Stimulated activated naive B cell treated with anti-CD40 and anti-IgM and Interleukin-4, amounts not matched to agents 10 μg/mL and 1 μg/mL and 100 μg/mL, for 72 hours (primary cell): ENCODE measurements at places on chromosomes 4 and X.
A peak's percentile ranks its signal among the peaks of the same experiment; 100 is the strongest.

GRCh38 chr4:117334451-117335188 lies 249.2 kb upstream of the TRAM1L1 start:
- DNase-seq: no peak

DNA sequence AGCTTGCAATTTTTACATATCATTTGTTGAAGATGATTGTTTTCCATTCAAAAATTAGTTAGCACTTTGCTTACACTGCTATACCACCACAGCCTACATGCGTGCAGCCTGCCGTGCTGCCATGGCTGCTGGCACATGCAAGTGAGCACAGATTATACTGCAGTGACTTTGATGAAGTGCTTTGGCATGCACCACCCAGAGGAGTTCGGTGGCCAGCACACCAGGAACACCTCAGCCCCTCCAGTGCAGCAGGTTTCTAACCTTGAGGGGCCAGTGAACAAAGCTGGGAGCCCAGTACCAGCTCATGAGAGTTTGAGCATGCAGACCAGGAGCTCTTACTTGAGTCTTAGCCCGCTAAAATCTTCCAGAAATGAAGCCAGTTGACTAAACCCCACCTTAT lies 431.5 kb downstream of the DACH2 start:
- DNase-seq: no peak

- no peak for DNase-seq
Measured at GRCh38 chr4:9904976-9905587, 116.2 kb downstream of the SLC2A9 start.

- DNase-seq: no peak
Measured at GRCh38 chr4:181261279-181261678, 981.9 kb upstream of the TENM3 start.

DNA sequence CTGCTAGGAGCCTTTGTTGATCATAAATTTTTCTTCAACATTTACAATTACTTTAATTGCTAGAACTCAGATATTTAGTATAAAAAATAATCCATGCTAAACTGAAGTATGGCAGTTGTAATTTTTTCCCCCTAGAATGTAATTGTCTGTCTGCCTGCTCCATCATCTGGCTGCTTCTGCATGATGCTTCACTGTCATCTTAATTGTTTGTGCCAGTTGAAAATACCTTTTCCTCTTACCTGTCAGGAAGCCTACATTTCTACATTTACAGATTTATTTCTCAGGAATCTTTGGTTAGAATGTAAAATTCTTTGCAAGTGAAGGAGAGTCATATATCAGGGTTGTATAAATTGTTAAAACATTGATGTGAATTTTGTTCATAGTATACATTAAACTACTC lies 348.6 kb downstream of the GRXCR1 start:
- DNase-seq: no peak

GRCh38 chr4:71584585-71584984 lies 199.3 kb downstream of the GC start:
- DNase-seq: no peak

DNA sequence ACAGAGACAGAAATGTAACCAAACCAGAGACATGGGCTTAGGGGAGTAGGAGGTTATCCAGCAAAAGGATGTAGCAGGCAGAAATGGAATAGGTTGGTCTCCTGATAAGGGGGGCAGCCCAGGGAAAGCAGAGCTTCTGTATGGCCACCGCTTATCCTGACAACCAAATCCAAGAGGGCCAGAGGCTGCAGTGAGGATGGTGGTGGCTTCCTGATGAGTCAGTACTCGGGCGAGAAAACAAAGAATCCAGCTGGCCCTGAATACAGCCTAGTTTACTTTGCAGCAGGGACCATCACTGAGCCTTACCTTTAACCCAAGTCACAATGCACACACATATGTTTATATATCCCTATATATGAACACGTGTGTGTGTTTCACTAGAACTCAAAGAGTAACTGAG lies 129.7 kb upstream of the FTHL17 start:
- DNase-seq: no peak

- DNase-seq: no peak
Measured at GRCh38 chr4:51845711-51846110, 2.8 kb downstream of the DCUN1D4 start.

DNA sequence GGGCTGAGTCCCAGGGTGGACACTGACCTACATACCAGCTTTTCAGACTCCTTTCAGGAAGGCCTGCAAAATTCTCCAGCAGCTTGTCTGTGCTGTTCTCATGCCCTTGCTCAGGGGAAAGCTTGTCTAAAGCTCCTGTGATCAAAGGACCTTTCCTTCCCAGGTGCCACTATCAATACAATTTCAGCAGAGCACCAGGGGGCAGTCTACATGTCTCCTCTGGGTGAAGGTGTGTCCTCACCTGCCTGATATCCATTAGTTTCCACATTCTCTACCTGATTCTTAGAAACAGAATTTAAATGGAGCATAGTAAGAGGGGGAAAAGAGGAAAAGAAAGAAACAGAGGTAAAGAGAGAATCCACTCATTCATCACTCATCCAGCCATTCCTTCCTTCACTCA lies 114.2 kb downstream of the PPARGC1A start:
- DNase-seq: no peak

GRCh38 chr4:19193274-19193981 lies 1058.3 kb upstream of the SLIT2 start:
- no peak for DNase-seq

GRCh38 chr4:52868133-52868532 lies 6.0 kb downstream of the RASL11B start:
- DNase-seq: no peak

- peak; percentile 44 for DNase-seq
Measured at GRCh38 chr4:87093443-87094123, 126.8 kb downstream of the KLHL8 start.

DNA sequence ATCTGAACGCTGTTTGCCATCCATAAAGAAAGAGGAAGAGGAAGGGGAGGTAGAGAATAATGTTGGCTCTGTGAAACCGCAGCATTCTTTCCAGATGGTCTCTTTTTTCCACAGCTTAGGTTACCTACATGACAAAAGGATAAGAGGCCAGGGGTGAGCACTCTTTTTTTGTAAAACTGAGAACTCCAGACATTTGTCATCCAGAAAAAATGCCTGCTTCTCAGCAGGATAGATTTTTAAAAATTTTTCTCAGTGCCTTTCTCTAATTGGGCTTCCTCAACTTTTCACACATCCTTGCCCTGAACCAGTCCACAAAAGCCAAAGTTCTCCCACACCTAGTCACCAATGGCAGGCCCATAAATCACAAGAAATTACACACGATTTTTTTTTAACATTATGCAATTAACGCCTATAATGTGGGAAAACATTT lies 158.1 kb upstream of the TENM3 start:
- DNase-seq: no peak

DNA sequence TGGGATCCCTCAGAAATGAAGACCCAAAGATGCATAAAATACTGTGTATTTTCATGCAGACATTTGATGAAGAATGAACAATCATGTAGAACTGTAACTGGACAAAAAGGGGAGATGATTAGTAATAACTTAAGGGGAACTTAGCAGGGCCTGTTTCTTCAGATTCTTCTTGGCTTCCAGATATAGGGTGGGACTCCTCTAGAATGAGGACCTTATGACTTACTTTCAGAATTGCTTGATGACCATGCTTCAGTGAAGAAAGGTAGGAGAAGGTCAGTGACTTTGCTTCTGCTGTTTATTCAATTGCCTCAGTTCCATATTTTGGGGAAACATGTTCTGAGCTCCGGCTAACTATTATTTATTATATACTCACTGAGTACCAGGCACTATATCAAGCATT lies 580.8 kb downstream of the CENPC start:
- no peak for DNase-seq

GRCh38 chrX:53223955-53224859 lies 800 bp downstream of the KDM5C start:
- no peak for DNase-seq

GRCh38 chrX:101655534-101655933 lies 4.1 kb downstream of the ARMCX2 start:
- no peak for DNase-seq

DNA sequence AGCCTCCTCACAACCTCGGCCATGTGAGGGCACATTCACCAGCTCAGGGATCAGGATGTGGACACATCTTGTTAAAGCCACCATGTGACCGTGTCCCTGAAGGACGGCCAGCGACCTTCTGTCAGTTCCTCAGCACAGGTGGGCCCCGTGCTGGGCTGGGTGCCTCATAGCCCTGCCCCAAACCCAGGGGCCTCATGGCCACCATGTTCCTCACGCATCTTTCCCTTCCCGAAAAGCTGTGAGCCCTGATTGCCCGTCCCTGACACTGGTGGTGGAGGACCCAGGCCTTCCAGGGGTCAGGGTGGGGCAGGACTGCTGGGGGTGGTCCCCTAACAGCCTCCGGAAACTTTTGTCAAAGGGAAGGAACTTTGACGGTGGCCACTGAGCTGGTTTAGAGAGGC lies 60.1 kb upstream of the ADRA2C start:
- no peak for DNase-seq

GRCh38 chr4:119697887-119698393 lies 69.3 kb upstream of the PDE5A start:
- DNase-seq: no peak

GRCh38 chr4:36341936-36342335 lies 60.5 kb downstream of the DTHD1 start:
- DNase-seq: no peak

- no peak for DNase-seq
Measured at GRCh38 chr4:3082925-3083515, 8.5 kb downstream of the HTT start.

GRCh38 chr4:151048913-151049312 lies 33.8 kb upstream of the LRBA start:
- DNase-seq: no peak

DNA sequence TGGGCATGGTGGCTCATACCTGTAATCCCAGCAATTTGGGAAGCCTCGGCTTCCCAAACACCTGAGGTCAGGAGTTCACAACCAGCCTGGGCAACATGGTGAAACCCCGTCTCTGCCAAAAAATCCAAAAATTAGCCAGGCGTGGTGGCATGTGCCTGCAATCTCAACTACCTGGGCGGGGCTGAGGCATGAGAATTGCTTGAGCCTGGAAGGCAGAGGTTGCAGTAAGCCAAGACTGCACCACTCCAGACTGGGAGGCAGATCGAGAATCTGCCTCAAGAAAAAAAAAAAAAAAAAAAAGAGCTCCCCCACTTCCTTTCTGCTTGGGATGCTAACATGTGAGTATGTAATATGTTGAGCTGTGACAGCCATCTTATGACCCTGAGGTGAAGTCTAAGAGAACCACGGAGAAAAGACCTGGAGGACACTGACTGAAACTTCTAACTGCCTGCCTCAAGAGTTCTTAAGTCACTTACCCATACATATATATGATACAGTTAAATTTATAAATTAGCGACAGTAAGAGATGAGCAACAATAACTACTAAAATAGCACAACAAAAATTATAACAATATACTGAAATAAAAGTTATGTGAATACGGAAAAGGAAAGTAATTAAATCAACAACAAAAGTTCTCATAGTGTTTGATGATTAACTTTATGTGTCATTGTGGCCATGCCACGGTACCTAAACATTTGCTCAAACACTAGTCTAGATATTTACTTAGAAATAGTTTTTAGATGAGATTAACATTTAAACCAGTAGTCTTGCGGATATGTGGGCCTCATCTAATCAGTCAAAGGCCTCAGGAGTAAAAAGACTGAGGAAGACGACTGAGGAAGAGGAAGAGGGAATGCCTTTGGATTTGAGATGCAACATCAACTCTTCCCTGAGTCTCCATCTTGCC lies 178.3 kb downstream of the OPHN1 start:
- no peak for DNase-seq

DNA sequence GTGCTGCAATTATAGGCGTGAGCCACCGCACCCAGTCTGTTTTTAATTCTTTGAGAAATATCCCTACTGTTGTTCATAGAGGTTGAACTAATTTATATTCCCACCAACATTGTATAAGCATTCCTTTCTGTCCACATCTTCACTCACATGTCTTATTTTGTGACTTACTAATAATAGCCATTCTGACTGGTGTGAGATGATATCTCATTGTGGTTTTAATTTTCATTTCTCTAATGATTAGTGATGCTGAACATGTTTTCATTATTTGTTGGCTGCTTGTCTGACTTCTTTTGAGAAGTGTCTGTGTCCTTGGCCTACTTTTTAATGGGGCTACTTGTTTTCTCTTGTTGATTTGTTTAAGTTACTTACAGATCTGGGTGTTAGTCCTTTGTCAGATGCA lies 310.9 kb upstream of the MAOA start:
- DNase-seq: no peak

- DNase-seq: no peak
Measured at GRCh38 chr4:152723236-152723635, 43.4 kb upstream of the TMEM154 start.
